ENCODE measurements at places on chromosomes 1 and 21. TPM values are rescaled to one million over a fixed set of nuclear protein-coding genes. Genes with fewer than 3 reads are reported as not detected.

Gene ZNF593
- total RNA-seq: 19.6 TPM

Gene VPS13D
- 70.3 TPM for total RNA-seq

Gene DCDC2B
- not detected for total RNA-seq

Gene PTGER3
- total RNA-seq: 0.91 TPM

Gene PTPRF
- total RNA-seq: 10.2 TPM

Gene GPR37L1
- not detected for total RNA-seq

DNA sequence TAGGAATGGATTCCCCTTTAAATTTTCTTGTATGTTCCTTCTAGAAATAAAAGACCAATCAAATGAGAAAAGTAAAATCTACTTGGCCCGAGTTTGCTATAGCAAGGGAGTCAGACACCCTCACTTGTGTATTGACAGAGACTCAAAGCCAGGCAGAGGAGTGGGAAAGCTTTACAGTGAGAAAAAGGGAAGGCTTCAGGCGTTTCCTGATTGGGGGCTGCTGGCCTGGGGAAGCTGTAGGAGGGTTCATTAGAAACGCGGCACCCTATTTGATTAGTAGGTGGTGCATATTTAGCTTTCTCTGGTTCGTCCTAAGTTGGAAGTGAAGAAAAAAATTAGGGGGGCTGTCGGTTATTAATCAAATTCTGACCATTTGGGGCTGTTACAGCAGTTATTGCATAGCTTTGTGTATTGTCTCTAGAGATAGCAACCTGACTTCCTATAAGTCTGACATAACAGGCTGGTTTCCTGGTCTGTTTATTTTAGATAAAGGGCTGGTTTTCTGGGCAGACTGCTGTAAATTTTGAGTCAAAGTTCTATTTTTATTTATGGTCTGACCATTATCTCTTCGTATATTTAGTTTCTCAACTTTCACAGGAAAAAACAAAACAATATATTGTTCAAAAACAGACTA, 10.0 kb downstream of the SLC25A24 start:
- no peak for DNase-seq

DNA sequence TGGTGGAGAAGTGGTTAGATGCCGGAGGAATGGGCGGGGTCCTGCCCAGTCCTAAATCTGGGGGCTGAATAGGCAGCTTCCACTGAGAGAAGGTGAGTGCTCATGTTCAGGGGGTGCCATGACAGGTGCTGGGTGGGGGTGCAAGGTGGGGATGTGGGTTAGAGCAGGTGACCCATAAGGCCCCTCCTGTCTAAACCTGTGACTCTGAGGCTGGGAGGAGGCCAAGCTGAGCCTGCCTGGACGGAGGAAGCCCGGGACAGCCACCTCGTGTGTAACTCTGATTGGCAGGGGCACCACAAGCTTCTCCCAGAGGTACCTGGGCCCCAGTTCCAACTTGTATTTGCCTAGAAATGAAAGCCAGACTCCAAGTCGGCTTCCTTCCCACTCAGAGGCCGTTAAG, 10.7 kb downstream of the GPR157 start:
- DNase-seq: peak; percentile 61

DNA sequence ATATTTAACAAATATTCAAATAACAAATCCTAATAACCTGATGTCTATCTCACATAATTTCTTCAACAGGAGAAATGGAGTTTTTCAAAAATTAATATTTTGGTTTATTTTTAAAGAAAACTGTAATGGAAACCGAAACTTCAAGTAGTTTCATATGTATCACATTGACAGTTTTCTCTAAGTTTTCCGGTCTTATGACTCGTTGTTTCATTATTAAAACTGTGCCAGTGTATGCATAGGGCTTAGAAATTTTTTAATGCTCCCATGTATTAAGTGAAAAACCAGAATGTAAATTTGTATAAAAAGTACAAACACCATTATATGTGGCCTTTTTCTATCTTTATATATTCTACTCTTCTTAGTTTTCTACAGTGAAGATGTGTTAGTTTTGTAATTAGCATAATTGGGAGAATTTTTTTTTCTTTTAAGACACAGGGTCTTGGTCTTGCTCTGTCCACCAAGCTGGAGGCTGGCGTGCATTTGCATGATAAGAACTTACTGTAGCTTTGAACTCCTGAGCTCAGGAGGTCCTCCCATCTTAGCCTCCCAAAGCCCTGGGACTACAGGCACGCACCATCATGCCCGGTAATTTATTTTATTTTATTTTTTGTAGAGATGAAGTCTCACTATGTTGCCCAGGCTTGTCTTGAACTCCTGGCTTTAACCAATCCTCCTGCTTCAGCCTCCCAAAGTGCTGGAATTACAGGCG, 43.9 kb upstream of the SAMSN1 start:
- DNase-seq: no peak

DNA sequence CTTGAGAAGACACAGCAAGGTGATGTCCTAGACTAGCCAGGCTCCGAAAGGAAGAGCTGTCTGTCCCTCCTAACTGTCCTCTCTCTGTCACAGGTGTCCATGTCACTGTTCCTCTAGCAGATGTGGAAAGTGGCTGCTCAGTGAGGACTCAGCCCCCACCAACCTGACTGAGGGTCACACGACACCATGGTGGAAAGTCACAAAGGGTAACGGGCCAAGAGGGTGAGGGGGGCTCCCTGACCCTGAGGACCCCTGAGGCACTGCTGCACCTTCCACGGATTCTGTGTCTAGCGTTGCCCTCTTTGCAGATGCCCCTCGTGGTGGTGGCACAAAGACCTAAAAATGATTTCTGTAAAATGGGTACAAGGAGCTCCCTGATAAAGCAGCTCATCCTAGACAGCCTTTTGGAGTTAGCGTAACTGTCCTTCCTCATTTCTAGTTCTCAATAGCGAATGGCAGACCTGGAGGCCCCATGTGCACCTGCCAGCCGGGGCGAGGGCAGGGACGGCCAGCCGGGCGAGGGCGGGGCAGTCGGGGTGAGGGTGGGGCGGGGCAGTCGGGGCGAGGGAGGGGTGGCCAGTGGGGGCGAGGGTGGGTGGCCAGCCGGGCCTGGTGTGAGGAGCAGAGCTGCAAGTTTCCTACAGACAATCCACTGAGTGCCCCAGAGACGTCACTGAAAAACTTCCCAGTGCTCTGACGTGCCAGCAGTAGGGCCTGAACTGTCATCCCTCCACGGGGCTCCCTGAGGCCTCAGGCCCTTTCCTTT, 23.4 kb downstream of the POFUT2 start:
- peak; percentile 20 for DNase-seq

GRCh38 chr1:24991697-24992096, 61.6 kb upstream of the RUNX3 start:
- peak; percentile 23 for DNase-seq

DNA sequence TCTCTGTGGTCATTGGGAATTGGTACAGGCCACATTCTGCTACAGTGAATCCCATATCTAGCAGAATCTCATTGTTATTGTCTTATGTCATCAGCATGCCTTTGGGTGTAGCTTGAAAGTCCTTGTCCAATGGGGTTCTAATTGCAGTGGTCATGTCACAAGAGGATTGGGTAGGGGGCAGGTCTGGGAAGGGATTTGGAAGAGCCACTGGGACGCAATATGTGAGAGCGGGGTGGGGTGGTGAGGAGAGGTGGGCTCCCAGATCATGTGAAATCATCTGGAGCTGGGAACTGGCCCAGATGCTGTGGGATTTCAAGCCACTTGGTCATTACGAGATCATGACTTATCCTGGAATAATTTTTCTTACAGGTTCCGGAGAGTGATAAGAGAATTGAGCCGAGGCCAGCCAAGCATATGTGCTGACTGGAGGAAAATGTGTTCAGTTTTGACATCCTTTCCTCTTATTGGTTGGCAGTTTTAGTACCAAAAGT, 16.3 kb downstream of the CNIH3 start:
- DNase-seq: no peak

DNA sequence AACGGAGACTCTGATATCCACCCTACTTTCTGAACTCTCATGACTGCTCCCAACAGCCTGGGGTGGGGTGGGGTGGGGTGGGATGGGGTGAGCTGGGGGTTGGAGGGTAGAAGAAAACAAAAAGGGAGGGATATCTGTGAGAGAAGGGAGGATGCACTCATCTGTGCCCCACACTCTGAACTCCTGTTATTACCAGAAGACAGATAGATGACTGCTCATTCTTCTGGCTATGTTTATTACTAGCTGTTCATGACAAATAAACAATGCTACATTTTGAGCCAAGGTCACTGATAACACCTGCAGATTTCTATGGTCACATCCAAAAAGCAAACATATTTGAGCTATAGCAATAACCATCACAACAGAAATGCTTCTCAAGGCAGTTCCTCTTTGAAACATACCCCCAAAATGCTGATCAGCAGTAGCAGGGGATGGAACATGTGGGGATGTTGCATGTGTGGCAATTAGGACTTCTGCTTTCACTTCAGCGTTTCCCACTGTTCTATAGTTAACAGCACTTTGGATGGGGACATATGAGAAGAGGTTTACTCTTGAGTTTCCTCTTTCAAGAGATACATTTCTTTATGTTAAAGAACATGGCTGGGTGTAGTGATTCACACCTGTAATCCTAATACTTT, 43.3 kb downstream of the GPR3 start:
- DNase-seq: no peak

- no peak for DNase-seq
These were observed 91.3 kb downstream of the DENND1B start for GRCh38 chr1:197683895-197684553.

- no peak for DNase-seq
These were observed 81.8 kb upstream of the SGIP1 start for GRCh38 chr1:66452162-66452561.

- DNase-seq: no peak
These were observed 12.7 kb upstream of the TRAF3IP3 start for GRCh38 chr1:209743145-209743482.

- no peak for DNase-seq
These were observed 1164.4 kb upstream of the ADGRL4 start for GRCh38 chr1:80170811-80171485.

DNA sequence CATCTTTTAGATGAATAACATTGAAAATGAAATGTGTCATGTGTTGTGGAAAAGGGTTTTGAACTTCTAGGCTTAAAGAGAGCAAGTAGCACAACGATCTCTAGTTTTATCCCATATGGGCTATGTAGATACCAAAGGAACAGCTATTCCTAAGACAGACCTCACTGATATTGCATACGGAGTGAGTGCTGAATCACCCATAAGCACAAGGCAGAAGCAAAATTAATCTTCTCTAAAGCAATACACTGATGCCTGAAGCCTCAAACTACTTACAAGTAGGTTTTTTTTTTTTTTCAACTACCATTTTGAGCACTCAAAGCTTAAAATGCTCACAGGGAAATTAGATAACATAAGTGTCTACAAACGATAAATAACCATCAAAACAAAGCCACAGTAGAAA, 5.0 kb upstream of the KMO start:
- no peak for DNase-seq

DNA sequence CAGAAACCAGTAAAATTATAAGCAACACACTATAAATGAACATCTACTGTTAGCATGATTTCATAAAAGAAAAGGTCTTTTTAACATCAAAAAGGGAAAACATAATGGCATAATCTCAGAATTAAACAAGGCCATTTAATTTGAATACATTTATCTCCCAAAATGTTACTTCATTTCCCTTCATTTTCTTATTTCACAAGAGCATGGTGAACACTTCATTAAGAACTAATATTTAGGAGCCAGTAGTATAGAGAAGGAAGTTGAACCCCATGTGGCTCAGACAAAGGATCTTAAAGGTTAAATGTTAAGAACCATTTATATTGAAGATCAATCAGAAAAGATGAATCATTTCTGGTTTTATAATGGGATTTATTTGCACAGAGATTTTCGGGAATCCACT, 981.7 kb downstream of the TTLL7 start:
- no peak for DNase-seq

DNA sequence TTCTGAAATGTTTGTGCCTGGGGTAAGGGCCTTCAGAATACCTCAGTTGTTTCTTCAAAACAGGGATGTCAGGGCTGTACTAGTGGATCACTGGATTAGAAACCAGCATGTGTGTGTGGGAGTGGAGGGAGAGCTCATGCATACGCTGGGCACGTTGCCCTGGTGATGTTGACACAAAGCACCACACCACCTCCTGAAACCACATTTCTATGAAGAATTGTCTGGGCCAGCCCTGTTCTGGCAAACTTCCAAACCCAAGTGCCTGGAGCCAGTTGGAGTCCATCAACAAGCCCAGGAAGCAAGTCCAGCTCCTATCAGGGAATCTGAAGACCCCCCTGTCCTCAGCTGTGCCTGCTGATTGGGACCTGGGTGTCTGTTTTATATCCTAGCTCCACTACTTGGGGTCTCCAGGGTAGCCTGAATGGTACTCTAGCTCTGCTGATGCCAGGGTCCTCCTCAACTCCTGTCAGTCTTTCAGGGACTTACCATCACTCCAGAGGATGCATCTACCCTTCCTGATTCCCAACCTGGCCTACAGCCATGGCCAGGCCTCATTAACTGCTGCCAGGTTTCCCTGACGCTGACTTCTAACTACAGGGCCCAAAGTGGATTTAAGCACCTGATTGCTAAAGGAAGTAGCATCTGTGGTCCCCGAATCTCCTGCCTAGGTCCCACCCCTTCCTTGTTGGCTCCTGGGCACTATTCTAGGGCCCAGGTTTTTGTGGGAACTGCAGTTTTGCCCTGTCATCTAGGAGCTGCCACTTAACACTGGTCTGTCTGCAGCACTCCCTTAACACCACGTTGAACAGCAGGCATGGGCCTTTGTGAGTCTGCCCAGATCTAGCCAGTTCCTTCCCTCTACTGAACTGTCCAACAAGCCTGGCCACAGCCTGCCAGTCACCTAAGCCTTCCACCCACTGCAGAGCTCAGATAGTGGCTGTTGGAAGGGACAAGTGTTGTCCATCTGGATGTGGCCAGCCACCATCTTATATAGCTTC, 45.5 kb downstream of the LPAR3 start:
- DNase-seq: no peak

DNA sequence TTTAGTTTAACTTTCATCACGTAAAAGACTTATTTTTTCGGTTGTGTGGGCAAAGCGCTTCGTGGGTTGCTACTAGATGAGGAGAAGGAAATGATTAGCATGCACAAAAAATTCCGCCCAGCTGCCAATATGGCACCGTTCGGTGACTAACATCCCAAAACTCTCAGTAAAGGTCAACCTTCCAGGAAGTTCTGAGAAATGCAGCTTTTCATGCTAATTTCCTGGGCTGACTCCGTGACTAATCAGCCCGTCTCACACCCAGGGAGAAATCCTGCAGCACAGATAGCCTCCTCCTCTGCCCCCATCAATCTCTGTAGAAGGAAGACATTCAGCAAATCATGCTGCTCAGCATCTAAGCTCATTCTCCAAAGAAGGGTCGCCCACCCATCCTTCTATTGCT, 34.1 kb downstream of the TMCO4 start:
- no peak for DNase-seq

GRCh38 chr21:37550618-37551330, 184.2 kb downstream of the DYRK1A start:
- DNase-seq: no peak

DNA sequence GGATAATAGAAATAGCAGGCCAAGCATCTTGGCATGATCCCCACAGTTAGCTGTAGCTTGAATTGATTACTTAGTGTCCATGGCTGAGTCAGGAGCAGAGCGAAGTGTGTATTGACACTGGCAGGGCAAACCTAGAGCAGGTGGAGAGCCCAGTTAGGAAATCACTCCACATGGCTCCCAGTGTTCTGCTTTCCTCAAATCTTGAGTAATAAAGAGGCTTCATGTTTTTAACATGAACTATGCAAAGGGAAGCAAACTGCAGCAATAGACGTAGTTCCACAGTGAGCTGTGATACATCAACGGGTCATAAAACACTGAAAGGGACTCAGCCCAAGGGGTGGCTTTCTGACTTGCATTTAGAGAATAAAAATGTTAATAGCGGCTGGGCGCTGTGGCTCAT, 28.9 kb downstream of the RHEX start:
- DNase-seq: no peak

GRCh38 chr1:118115567-118116295, 69.3 kb downstream of the SPAG17 start:
- DNase-seq: no peak

Measured in spleen (tissue), 13 donors.